Tibial nerve (tissue), 4 donors: ENCODE measurements at places on chromosomes 3 and 15.

- DNase-seq = no peak
Observed at GRCh38 chr15:29528276-29528675, 258.7 kb upstream of the NSMCE3 start.

DNA sequence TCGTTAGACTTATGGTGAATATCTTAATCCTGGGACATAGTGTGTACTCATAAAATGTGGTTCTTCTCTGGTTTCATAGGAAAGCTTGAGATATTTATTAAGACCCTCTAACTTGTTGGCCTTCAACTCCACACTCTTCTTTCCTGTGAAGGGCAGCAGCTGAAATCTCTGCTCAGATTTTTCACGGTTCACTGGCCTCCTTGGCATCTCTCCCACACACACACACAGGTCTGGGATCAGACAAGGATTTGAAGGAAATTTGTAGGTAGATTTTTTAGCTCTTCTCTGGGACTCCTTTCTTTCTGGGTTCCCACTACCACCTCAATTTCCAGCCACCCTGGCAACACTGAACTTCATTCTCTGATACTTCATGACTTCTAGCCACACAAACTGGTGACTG lies 70.2 kb downstream of the MYRIP start:
- no peak for DNase-seq

DNA sequence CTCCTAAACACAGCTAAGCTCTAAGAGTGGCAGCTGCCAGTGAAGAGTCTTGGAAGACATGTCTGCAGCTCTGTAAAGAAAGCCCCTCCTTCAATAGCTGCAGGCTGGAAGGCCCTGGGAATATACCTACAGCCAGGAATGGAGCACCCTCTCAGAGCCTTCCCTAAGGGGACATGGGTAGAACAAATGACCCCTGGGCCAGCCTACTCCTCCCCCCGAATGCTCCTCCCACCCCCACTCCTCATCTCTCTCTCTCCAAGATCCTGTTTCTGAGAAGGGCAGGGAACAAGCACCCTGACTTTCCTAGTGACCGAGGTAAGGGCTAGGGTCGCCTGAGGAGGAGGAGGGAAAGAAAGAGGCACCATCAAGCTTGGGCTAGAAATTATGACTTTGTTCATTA lies 20.7 kb downstream of the CPNE4 start:
- DNase-seq = no peak

- no peak for DNase-seq
Observed at GRCh38 chr3:181567311-181568075, 144.2 kb upstream of the SOX2 start.

GRCh38 chr3:173869766-173870165 lies 472.2 kb downstream of the NLGN1 start:
- no peak for DNase-seq

GRCh38 chr3:113111011-113111707 lies 100.2 kb upstream of the BOC start:
- DNase-seq = no peak
